ENCODE measurements at places on chromosomes 4 and X.

DNA sequence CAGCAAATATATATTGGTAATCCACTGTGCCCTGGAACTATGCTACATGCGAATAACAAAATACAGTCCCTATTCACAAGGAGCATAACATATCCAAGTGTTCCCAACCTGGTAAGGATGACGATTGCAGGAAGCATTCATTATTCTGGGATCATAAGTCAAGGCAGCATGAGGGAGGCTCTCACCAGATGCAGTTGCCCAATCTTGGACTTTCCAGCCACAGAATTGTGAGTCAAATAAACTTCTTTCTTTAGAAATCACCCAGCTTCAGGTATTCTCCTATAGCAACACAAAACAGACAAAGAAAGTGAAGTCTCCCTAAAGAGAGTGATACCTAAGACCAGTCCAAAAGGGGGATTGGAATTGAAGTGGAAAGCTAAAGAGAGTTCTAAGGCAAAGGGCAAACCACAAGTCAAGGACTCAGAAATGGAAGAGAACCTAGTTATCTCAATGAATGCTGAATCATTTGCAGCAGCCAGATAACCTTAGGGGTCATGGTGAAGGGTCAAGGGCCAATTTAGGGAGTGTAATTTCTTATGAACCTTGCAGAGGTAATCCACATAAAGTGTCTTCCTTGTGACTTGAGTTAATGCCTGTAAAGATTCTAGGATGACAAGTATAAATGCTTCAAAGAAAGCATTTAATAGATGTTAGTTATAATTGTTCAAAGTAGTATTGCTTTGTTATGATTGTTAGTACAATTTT, 103.1 kb upstream of the PCDH7 start:
- H3K27me3 ChIP-seq, result no peaks in the 10 kb centered on the region
- H3K36me3 ChIP-seq, result no peaks in the 10 kb centered on the region
- no peak for DNase-seq
- H3K4me3 ChIP-seq, result no peak overlapping the region

GRCh38 chr4:86579941-86580340, 14.2 kb upstream of the PTPN13 start:
- no peaks in the 10 kb centered on the region for H3K4me1 ChIP-seq
- no peaks in the 10 kb centered on the region for H3K27me3 ChIP-seq

DNA sequence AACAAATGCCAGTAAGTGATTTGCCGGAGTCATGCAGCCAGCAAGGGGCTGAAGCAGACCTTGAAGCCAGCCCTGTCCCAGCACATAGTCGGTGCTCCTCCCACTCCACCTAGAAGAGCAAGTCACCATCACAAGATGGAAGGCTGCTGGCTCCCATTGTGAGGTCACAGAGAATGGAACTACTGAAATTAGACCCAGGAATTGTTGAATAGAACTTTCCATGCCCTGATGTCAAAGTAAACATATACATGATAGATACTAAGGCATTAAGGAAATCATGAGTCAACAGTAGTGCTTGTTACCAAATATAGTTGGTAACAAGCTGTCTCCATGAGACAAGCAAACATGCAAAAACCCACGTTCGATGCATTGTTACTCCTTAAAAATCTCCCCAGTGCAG, 177.1 kb upstream of the MID1 start:
- H3K27me3 ChIP-seq, result no peaks in the 10 kb centered on the region
- DNase-seq, result no peak
- no peaks in the 10 kb centered on the region for H3K4me1 ChIP-seq
- no peak overlapping the region for H3K4me3 ChIP-seq
- no peaks in the 10 kb centered on the region for H3K36me3 ChIP-seq

- no peak overlapping the region for H3K4me3 ChIP-seq
- no peaks in the 10 kb centered on the region for H3K27me3 ChIP-seq
- H3K27ac ChIP-seq, result no peak overlapping the region
Measured at GRCh38 chr4:123676890-123677229, 280.3 kb downstream of the SPRY1 start.

GRCh38 chr4:24174602-24175001, 284.8 kb upstream of the PPARGC1A start:
- no peak overlapping the region for H3K4me3 ChIP-seq
- H3K4me1 ChIP-seq, result no peaks in the 10 kb centered on the region
- H3K36me3 ChIP-seq, result no peaks in the 10 kb centered on the region
- no peak for DNase-seq

GRCh38 chr4:7390336-7390735, 44.4 kb downstream of the PSAPL1 start:
- H3K36me3 ChIP-seq, result no peaks in the 10 kb centered on the region
- DNase-seq, result no peak
- H3K4me3 ChIP-seq, result no peak overlapping the region
- peaks cover 8% of the 10 kb centered on the region for H3K27me3 ChIP-seq
- peaks cover 50% of the 10 kb centered on the region for H3K4me1 ChIP-seq
- H3K27ac ChIP-seq, result no peak overlapping the region

- H3K36me3 ChIP-seq, result no peaks in the 10 kb centered on the region
- no peaks in the 10 kb centered on the region for H3K4me1 ChIP-seq
- no peak for DNase-seq
- no peak overlapping the region for H3K4me3 ChIP-seq
- H3K27ac ChIP-seq, result no peak overlapping the region
Measured at GRCh38 chr4:95377366-95377900, 171.3 kb downstream of the UNC5C start.

- H3K4me3 ChIP-seq, result peak overlapping the region; percentile 40
- H3K4me1 ChIP-seq, result no peaks in the 10 kb centered on the region
- H3K36me3 ChIP-seq, result no peaks in the 10 kb centered on the region
- DNase-seq, result peak; percentile 57
Measured at GRCh38 chr4:104424989-104425388, 69.7 kb downstream of the CXXC4 start.

DNA sequence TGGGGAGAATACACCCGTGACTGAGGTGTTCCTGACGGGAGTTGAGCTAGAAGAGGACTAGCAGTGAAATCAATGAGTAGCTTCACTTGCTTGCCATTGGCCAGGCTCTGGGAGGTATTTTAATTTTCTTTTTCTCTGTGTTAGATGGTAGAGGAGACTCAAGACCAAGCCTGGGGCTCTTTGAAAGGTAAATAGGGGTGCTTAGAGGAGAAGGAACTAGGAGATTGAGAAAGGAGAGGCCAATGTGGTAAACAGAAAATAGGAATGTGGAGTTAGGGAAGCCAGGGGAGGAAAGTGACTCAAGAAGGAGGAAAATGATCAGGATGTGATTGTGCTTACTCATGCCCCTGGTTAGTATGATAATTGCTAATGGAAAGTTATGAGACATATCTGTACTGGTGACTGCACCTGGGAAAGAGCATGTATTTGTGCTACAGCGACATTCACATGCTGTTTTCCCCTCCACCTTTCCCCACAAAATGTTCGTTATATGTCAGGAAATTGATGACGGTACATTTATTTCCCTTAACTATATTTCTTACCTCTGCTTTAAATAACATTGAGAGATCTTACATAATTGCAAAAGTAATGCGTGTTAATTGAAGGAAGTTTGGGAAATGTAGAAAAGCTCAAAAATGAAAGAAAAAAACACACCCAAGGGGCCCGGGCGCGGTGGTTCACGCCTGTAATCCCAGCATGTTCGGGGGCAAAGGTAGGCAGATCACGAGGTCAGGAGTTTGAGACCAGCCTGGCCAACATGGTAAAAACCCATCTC, 16.9 kb upstream of the LRBA start:
- H3K27ac ChIP-seq, result no peak overlapping the region
- no peak overlapping the region for H3K4me3 ChIP-seq
- H3K27me3 ChIP-seq, result no peaks in the 10 kb centered on the region
- no peaks in the 10 kb centered on the region for H3K4me1 ChIP-seq

DNA sequence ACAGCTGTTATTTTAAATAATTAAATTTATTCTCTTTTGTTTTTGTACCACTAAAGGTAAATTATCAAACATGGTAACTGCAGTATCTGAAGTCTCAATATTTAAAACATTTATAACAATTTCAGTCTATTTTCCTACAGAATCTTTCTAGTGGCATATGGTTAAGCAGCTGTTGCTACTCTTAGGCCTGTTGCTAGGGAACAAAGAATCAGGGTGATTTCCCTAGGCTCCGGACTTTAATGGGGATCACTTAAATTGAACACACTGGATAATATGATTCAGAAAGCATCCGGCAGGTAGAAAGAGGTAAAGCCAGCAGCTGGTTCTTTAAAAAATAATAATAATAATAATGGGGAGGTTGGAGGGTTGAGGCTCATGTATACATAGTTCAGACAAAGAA, 17.6 kb downstream of the FBXO8 start:
- H3K4me1 ChIP-seq, result no peaks in the 10 kb centered on the region
- no peaks in the 10 kb centered on the region for H3K27me3 ChIP-seq
- peaks cover 4% of the 10 kb centered on the region for H3K36me3 ChIP-seq

- no peak overlapping the region for H3K4me3 ChIP-seq
- no peaks in the 10 kb centered on the region for H3K36me3 ChIP-seq
- no peaks in the 10 kb centered on the region for H3K4me1 ChIP-seq
- no peak for DNase-seq
- no peak overlapping the region for H3K27ac ChIP-seq
Measured at GRCh38 chr4:85445050-85445639, 29.8 kb upstream of the ARHGAP24 start.

DNA sequence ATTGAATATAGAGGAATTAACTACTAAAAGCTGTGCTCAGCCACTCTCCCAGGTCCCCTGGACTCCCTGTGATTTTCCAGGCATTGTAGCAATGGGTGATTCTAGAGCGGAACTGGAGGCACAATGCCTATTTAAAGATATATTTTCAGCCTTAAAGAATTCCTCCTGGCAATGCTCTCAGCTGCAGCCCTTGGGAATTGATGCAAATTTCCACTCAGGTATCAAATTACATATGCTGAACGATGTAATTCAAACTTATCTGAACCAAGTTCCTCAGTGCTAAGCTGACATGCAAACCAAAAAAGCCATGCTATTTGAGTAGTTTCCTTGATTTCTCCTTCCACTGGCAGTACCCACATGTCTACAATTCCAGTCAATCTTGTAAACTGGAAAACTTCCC, 86.3 kb upstream of the GABRA3 start:
- H3K4me3 ChIP-seq, result no peak overlapping the region
- H3K4me1 ChIP-seq, result no peaks in the 10 kb centered on the region
- no peak overlapping the region for H3K27ac ChIP-seq
- no peaks in the 10 kb centered on the region for H3K36me3 ChIP-seq
- no peak for DNase-seq

GRCh38 chr4:42654631-42655268, 2.2 kb downstream of the ATP8A1 start:
- H3K4me1 ChIP-seq, result peaks cover 16% of the 10 kb centered on the region
- no peak overlapping the region for H3K27ac ChIP-seq
- no peaks in the 10 kb centered on the region for H3K36me3 ChIP-seq
- no peaks in the 10 kb centered on the region for H3K27me3 ChIP-seq

GRCh38 chr4:94508296-94508695, 56.6 kb downstream of the PDLIM5 start:
- no peak for DNase-seq
- no peaks in the 10 kb centered on the region for H3K36me3 ChIP-seq
- no peaks in the 10 kb centered on the region for H3K27me3 ChIP-seq
- H3K27ac ChIP-seq, result no peak overlapping the region
- H3K4me3 ChIP-seq, result no peak overlapping the region
- no peaks in the 10 kb centered on the region for H3K4me1 ChIP-seq

DNA sequence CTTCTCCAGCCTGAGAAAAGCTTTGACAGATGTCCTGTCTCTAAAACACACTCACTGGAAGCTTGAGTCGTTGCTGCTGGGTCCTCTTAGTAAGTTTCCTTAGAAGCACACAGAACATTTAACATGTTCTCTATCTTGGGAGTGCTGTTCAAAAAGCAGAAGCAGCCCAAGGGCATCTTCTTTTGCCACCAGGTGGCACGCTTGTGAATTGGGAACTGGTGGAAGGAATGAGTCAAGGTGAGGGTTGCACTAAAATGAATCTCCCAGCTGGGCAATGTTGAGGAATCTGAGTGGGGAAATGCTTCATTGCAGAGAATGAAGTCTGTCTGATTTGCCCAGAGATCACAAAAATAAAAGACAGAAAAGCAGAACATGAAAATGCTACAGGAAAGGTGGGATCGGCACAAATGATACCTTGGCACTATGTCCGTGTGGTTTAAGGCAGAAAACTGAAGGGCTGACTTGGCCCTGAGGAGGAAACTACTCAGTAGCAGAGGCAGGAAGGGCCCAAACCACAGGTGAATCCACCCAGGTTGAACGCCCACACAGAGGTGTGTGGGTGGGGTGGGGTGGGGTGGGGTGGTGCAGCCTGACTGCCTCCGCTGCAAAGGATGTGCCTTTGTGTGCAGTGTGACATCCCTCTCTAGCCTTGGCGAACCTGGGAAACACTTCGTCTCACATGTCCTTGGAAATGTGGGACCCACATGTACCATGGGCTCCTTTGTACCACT, 26.0 kb downstream of the KIT start:
- H3K36me3 ChIP-seq, result no peaks in the 10 kb centered on the region
- DNase-seq, result no peak
- no peak overlapping the region for H3K27ac ChIP-seq
- H3K27me3 ChIP-seq, result no peaks in the 10 kb centered on the region

GRCh38 chr4:135735512-135735911, 1533.9 kb upstream of the PABPC4L start:
- no peak overlapping the region for H3K27ac ChIP-seq
- no peak for DNase-seq
- H3K4me3 ChIP-seq, result no peak overlapping the region
- no peaks in the 10 kb centered on the region for H3K4me1 ChIP-seq
- no peaks in the 10 kb centered on the region for H3K27me3 ChIP-seq

GRCh38 chr4:13963601-13964000, 336.1 kb upstream of the BOD1L1 start:
- DNase-seq, result no peak
- no peaks in the 10 kb centered on the region for H3K4me1 ChIP-seq
- H3K36me3 ChIP-seq, result no peaks in the 10 kb centered on the region

DNA sequence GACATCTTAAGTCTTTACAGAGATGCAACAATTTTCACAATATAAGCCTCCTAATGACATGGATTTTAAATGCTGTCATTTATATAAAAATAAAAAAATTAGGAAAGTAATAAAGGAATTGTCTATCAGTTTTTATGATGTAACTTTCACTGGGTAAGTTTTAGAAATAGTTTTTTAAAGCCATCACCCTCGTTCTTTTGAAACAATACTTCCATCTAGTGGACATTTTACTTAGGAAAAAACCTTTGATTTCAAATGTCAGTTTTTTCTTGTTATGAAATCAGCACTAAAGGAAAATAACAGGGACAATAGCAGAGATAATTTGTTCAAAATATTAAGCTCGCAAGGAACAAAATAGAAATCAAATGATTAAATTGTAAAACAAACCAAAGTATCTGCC, 24.3 kb upstream of the NDNF start:
- no peak overlapping the region for H3K27ac ChIP-seq
- H3K4me1 ChIP-seq, result no peaks in the 10 kb centered on the region
- H3K27me3 ChIP-seq, result no peaks in the 10 kb centered on the region

- H3K36me3 ChIP-seq, result no peaks in the 10 kb centered on the region
- H3K27ac ChIP-seq, result no peak overlapping the region
- H3K27me3 ChIP-seq, result no peaks in the 10 kb centered on the region
- no peaks in the 10 kb centered on the region for H3K4me1 ChIP-seq
- no peak overlapping the region for H3K4me3 ChIP-seq
- DNase-seq, result no peak
Measured at GRCh38 chrX:70554081-70554480, 109.4 kb downstream of the DLG3 start.

DNA sequence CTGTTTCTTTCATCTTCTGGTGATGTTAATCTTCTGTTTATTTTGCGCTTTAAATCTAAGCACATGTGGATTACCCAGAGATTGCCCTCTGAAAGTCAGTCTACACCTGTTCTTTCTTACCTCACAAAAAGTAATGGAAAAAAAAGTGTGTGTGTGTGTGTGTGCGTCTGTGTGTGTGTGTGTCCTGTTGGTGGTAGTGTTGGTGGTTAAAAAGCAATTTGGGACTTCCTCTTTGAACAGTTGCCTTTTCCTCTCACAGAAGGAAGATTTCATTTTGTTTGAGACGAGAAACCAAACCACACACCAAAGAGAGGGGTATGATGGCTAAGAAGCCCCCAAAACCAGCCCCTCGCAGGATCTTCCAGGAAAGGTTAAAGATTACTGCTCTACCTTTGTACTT, at the start of gene STAP1:
Gene STAP1 (plus strand): TSS at position 235 of the 400 bp plus-strand sequence. CDS start 83 bp downstream, at position 318.
- H3K4me1 ChIP-seq, result no peaks in the 10 kb centered on the region
- H3K36me3 ChIP-seq, result no peaks in the 10 kb centered on the region
- H3K4me3 ChIP-seq, result no peak within 1 kb of the TSS
- no peaks in the 10 kb centered on the region for H3K27me3 ChIP-seq

Data from spinal cord (tissue), 10 donors.